GM23248 (cell line): ENCODE measurements at places on chromosomes 2 and 18.
A peak's percentile ranks its signal among the peaks of the same experiment; 100 is the strongest.

GRCh38 chr18:22066083-22066485 is 103.3 kb upstream of the GATA6 start:
- no peak overlapping the region for H3K4me3 ChIP-seq
- no peaks in the 10 kb centered on the region for H3K4me1 ChIP-seq
- DNase-seq: no peak
- no peaks in the 10 kb centered on the region for H3K36me3 ChIP-seq

- H3K4me1 ChIP-seq: no peaks in the 10 kb centered on the region
- H3K36me3 ChIP-seq: no peaks in the 10 kb centered on the region
- H3K27me3 ChIP-seq: no peaks in the 10 kb centered on the region
- H3K27ac ChIP-seq: no peak overlapping the region
- no peak for DNase-seq
These were observed 427.1 kb upstream of the CNTNAP5 start for GRCh38 chr2:123597988-123598387.

GRCh38 chr2:99200076-99200800 is 19.3 kb downstream of the MRPL30 start:
- H3K4me3 ChIP-seq: no peak overlapping the region
- peaks cover 20% of the 10 kb centered on the region for H3K36me3 ChIP-seq
- no peaks in the 10 kb centered on the region for H3K4me1 ChIP-seq

DNA sequence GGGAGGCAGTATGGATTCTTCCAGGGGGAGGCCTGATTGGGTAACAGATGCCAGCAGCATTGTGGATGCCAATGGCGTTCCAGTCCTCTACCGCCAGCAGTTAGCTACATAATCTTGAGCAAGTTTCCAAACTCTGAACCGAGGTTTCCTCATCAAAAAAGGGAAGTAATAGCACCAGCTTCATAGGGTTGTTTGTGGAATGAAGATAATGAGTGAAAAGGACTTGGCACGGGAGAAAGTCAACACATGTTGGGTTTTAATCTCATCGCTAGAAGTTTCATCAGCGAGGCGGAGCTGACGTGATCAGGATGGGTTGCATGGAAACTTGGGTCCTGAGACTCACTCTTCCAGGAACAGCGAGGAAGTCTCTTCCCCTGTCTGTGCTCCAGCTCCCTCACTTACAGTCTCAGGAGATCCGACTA is 266.7 kb downstream of the SH3BP4 start:
- H3K27ac ChIP-seq: peak overlapping the region; percentile 84
- H3K4me1 ChIP-seq: peaks cover 28% of the 10 kb centered on the region
- DNase-seq: no peak
- H3K36me3 ChIP-seq: no peaks in the 10 kb centered on the region
- no peak overlapping the region for H3K4me3 ChIP-seq

GRCh38 chr2:231161252-231161839 is 36.5 kb upstream of the HTR2B start:
- peak overlapping the region; percentile 33 for H3K4me3 ChIP-seq
- H3K27me3 ChIP-seq: no peaks in the 10 kb centered on the region
- H3K27ac ChIP-seq: peak overlapping the region; percentile 94
- peaks cover 29% of the 10 kb centered on the region for H3K4me1 ChIP-seq
- DNase-seq: no peak

- H3K36me3 ChIP-seq: no peaks in the 10 kb centered on the region
- H3K27ac ChIP-seq: no peak overlapping the region
- DNase-seq: no peak
These were observed 577.8 kb upstream of the NXPH2 start for GRCh38 chr2:139357972-139358371.

DNA sequence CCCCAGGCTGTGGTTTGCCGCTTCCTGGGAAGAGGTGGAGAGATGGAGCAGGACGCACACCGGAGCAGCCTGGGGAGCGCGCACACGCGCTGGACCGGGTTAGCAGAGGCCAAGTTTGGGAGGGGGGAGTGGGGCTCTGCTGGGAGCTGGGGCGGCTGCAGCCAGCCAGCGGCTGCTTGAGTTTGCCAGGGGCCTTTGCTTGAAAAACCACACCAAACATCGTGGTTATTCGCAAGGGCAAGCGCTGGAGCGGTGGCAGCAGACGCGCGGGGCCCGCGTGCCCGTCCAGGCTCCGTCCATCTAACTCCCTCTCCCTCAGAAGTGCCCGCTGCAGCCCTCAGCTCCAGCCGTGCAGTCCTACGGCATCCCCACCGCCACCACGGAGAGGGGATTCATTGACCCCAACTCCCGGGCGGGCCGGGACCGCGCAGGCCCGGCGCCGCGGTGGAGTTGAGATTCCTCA is 4.6 kb downstream of the PTGR3 start:
- peaks cover 5% of the 10 kb centered on the region; the same call in 1 of the 2 replicates for H3K36me3 ChIP-seq
- H3K4me3 ChIP-seq: peak overlapping the region; percentile 54
- no peak overlapping the region for H3K27ac ChIP-seq

DNA sequence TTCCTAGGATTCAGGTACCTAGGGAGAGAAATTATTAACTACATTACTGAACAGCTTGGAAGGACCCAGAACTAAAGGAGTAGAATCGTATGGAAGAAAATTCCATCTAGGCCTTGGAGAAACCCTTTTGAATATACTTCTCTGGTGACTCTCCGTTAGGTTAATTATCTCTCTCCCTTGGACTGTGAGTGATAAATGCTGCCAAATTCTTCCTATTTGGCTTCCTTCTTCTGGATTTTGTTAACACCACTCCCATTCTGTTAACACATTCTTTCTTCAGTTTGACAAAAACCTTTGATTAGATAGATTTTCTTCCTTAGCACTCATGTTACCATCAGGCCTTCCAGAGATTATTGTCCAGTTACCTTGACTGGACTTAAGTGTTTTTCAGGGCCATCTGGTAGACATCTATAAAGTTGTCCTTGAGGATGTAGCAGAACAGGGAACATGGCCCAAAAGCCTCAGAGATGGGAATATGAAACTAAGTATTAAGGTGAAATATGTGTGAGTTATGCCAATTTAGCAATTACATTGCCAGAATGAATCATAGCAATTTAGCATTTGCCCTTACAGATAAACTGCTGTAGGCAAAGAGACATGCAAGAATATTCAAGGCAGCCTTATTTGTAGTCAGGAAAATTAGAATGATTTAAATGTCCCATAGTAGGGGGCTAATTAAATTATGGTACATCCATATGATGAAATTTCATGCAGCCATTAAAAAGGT is 6.7 kb downstream of the CYP27A1 start:
- H3K27me3 ChIP-seq: no peaks in the 10 kb centered on the region
- H3K36me3 ChIP-seq: no peaks in the 10 kb centered on the region
- H3K27ac ChIP-seq: no peak overlapping the region
- H3K4me3 ChIP-seq: no peak overlapping the region
- DNase-seq: peak; percentile 21

- no peaks in the 10 kb centered on the region for H3K36me3 ChIP-seq
- H3K27me3 ChIP-seq: no peaks in the 10 kb centered on the region
- no peak overlapping the region for H3K27ac ChIP-seq
- no peak for DNase-seq
- no peak overlapping the region for H3K4me3 ChIP-seq
- peaks cover 15% of the 10 kb centered on the region for H3K4me1 ChIP-seq
These were observed 48.9 kb upstream of the CTLA4 start for GRCh38 chr2:203818656-203819055.

GRCh38 chr2:136997557-136997956 is 232.2 kb downstream of the THSD7B start:
- H3K4me1 ChIP-seq: no peaks in the 10 kb centered on the region
- DNase-seq: no peak
- H3K27ac ChIP-seq: no peak overlapping the region
- H3K36me3 ChIP-seq: no peaks in the 10 kb centered on the region

- H3K27ac ChIP-seq: no peak overlapping the region
- no peak overlapping the region for H3K4me3 ChIP-seq
- DNase-seq: no peak
- H3K36me3 ChIP-seq: no peaks in the 10 kb centered on the region
These were observed 66.2 kb downstream of the HS6ST1 start for GRCh38 chr2:128252501-128252900.

- H3K27me3 ChIP-seq: no peaks in the 10 kb centered on the region
- no peak overlapping the region for H3K4me3 ChIP-seq
- peaks cover 4% of the 10 kb centered on the region; the same call in 1 of the 2 replicates for H3K4me1 ChIP-seq
- DNase-seq: peak; percentile 37
These were observed 3.8 kb upstream of the CNNM4 start for GRCh38 chr2:96756788-96757476.

- H3K4me3 ChIP-seq: no peak overlapping the region
- no peaks in the 10 kb centered on the region for H3K36me3 ChIP-seq
- H3K4me1 ChIP-seq: peaks cover 6% of the 10 kb centered on the region
- DNase-seq: peak; percentile 68
- no peak overlapping the region for H3K27ac ChIP-seq
These were observed 7.3 kb upstream of the PLEK start for GRCh38 chr2:68357605-68358337.

DNA sequence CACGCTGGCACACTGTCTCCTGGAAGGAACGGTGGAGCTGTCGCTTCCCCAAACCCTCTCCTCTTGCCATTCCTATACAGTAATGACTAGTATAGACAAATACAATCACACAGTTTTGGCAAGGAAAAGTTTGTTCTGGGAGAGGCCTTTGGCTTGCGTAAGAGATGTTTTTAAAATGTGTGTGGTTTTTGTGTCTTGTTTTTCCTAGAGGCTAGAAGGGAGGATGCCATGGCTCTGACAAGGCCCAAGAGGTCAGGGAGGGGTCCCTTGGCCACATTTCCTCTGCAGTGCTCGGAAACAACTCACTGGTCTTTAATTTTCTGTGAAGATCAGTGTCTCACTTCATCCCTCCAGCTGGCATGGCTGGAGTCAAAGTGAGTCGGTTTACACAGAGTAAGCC is 195.9 kb downstream of the SH3RF3 start:
- H3K4me1 ChIP-seq: peaks cover 47% of the 10 kb centered on the region
- no peaks in the 10 kb centered on the region for H3K27me3 ChIP-seq

DNA sequence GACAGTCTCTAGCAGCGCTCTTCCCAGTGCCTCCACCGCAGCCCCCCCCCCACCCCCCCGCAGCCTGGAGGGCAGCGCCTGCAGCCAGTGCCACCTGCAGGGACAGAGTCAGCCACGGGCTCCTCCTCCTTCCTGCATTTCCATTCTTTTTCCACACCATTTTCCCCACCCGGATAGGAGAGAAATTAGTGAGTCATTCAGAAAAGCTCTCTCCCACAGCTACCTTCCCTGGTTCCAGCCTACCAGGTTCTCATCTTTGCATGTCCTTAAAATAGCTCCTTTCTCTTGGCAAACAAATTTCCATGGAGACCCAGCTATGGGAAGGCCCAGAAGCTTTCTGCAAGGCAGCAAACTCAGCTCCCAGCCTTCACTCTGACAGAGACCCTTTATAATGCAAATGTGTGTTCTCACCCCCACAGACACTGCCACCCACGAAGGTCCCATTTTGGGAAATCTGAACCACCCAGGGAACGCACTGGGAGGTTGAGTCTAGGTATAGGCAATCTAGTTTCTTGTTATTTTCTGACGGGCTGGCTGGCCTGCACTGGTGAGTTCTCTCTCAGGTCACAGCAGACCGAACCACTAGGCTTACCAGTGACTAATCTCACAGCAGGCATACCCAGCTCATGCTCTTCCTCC is 41.8 kb upstream of the ATG16L1 start:
- H3K4me1 ChIP-seq: 0 out of 2 replicates have a peak, but pooled peaks cover 3% of the 10 kb centered on the region
- H3K36me3 ChIP-seq: no peaks in the 10 kb centered on the region

DNA sequence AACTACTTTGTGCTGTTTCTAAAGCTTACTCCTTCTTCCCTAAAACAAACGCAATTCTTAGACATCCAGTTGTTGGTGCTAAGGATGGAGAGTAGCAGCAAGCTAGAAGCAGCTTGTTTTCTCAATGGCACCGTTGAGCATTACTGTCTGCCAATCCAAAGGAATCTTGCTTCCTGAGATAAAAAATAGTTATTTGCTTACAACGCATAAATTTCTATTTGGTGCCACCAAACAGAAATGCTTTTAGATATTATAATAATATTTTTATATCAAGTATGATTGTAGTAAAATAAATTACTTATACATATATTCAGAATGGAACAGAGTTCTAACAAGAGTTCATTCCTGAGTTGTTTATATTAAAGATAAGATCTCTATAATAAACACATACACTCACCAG is 434.7 kb downstream of the CPS1 start:
- no peaks in the 10 kb centered on the region for H3K27me3 ChIP-seq
- H3K4me1 ChIP-seq: no peaks in the 10 kb centered on the region
- no peak overlapping the region for H3K4me3 ChIP-seq
- no peak overlapping the region for H3K27ac ChIP-seq
- no peaks in the 10 kb centered on the region for H3K36me3 ChIP-seq

DNA sequence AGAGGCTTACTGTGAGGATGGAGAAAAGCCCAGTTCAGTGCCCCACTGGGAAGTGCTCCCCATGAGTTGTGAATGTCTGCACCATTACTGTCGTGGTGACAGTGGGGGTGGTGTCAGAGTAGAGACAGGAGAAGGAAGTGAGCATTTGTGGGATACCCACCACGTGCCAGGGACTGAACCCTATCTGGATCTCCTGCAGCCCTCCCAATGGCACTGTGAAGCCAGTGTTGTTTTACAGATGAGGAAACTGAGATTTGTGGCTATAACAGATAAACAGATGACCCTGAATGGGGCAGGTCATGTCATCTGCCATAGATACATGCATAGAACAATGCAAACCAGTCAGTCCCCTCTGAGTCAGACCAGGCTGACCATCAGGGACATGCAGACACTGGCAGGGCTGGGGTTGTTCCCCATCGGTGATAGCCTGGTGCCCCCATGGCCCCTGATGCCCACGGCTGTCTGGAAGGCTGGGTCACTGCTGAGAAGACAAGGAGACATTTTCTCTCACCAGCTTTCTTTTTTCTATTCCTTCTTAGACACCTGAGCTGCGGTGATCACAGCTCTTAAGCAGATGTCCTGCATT is 60.8 kb downstream of the EMILIN2 start:
- H3K27ac ChIP-seq: no peak overlapping the region
- peaks cover 8% of the 10 kb centered on the region for H3K4me1 ChIP-seq
- no peaks in the 10 kb centered on the region for H3K36me3 ChIP-seq

- peak; percentile 99 for DNase-seq
- peak overlapping the region; percentile 61 for H3K27ac ChIP-seq
- no peak overlapping the region for H3K4me3 ChIP-seq
- H3K4me1 ChIP-seq: peaks cover 16% of the 10 kb centered on the region
These were observed 25.1 kb downstream of the DNPEP start for GRCh38 chr2:219362524-219363164.

- DNase-seq: peak; percentile 81
- peaks cover 32% of the 10 kb centered on the region for H3K4me1 ChIP-seq
- no peaks in the 10 kb centered on the region for H3K27me3 ChIP-seq
These were observed 74.2 kb upstream of the ID2 start for GRCh38 chr2:8607606-8608005.

DNA sequence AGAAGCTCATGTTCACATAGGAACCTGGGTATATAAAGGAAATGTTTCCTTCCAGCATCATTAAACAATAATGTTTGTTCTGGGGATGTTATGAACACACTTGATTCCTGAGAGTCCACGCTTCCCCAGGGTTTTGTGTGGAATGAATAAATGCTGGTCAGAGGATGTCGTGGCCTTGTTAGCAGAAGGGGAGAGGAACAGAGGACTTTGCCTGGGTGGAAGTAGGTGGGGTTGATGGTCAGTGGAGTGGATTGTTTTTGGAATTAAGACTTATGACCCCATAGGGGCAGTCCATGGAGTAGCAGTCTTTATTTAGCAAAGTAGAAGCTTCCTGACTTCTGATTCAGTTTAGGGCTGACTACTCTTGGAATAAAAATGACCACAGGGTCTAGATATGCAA is 139.6 kb downstream of the MYO1B start:
- peak overlapping the region; percentile 64 for H3K27ac ChIP-seq
- DNase-seq: no peak
- peaks cover 76% of the 10 kb centered on the region for H3K36me3 ChIP-seq
- H3K4me3 ChIP-seq: no peak overlapping the region
- H3K27me3 ChIP-seq: no peaks in the 10 kb centered on the region

- no peaks in the 10 kb centered on the region for H3K36me3 ChIP-seq
- no peaks in the 10 kb centered on the region for H3K27me3 ChIP-seq
- no peak overlapping the region for H3K4me3 ChIP-seq
- DNase-seq: no peak
- H3K27ac ChIP-seq: no peak overlapping the region
These were observed 131.2 kb downstream of the TRIB2 start for GRCh38 chr2:12847694-12848575.
